NCI-H1694 (cell line): ENCODE measurements at places on chromosomes 7 and 10.

DNA sequence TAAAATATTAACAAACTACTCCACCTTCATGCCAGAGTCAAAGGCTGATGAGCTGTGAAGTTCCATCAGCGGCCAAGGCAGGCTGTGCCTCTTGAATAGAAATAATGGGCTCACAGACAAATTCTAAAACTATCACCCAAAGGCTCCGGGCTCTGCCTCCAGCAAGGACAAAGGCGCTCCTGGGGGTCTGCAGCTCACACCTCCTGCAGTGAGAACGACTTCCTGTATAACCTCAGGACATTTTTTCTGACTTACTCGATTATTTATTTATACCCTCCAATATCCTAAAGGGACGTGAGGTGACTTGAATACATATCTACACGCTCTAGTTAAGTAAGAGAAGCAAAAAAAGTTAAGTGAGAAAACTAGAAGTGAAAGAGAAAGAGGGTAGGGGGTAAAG, 500.7 kb downstream of the CCSER2 start:
- no peak for DNase-seq

DNA sequence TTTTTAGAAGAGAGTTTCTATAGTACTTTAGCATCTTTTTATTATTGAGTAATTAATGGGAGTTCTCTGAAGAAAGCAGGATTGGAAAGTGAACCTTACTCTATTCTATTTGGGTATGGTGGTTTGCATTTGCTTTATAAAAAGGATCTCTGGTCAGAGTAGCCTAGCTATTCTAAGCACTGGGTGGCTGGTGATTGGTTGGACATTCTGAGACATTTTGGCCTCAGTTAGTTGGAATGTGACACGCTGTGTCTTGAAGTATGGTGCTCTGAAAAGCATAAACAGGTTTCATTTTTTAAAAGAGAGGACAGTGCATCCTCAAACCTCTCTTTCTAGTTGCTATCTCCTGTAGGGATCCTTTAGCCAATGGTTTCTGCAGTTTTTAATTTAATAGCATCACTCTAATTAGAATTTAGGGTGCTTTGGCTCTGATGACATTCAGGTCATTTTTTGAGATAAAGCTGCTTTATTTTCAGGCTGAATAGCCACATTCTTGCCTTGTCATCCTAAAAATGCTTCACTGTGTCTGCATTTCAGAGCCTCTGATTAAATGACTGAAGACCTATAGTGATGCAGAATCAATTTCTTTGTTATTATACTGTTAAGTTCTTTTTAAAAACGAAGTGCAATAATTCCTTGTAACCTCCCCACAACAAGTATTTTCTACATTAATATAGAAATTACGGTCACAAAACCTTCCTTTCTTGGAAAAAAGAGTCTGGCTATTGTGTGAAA, 20.6 kb downstream of the TMEM178B start:
- no peak for DNase-seq

DNA sequence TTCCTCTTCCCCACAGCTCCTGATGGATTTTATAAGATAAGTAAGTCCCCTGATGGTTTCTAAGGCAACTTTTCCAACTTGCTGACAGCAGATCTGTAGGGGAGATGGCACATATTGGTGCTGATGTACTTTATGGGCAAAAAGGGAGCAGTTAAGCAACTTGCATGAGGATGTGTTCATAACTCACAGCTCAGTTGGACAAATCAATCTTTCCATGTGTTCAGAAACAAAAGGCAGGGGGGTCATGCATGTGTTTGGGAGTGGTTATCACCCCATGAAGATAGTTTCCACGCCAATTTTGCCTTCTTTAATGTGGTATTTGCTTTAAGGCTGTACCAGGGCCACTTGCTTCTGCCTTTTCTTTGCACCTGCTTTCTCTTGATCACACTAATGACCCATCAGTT, 6.1 kb downstream of the RBM20 start:
- DNase-seq: no peak

DNA sequence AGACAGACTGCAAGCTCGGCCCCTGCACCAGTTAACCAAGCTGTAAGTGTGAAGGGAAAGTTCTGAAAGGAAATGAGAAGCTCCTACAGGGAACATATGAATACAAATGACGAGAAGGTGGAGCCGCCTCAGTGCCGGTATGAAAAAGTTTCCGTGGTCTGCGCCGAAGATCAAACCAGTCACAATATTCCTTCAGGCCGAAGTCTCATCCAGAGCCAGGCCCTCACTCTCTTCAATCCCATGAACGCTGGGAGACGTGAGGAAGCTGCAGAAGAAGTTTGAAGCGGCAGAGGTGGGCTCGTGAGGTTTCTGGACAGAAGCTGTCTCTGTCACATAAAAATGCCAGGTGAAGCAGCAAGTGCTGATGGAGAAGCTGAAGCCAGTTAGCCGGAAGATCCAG, 71.9 kb downstream of the CFAP46 start:
- DNase-seq: no peak

DNA sequence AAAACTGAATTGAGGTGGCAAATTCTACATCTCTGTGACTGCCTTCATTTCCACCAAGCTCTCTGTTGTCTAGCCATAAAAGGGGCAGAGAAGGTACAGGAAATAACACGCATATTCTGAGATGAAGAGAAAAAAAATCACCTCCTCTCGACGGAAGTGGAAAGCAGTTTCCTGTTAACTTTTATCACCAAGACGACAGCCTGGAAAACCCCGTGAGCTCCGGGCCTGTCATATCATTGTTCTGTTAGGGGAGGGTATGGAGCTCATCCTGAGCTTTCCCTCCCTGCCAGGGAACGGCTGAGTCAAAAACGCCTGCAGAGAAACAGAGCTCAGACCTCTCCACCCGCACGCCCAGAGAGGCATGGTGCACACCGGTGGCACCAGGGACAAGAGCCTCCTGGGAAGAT, 200.3 kb downstream of the PRPF18 start:
- DNase-seq: no peak

DNA sequence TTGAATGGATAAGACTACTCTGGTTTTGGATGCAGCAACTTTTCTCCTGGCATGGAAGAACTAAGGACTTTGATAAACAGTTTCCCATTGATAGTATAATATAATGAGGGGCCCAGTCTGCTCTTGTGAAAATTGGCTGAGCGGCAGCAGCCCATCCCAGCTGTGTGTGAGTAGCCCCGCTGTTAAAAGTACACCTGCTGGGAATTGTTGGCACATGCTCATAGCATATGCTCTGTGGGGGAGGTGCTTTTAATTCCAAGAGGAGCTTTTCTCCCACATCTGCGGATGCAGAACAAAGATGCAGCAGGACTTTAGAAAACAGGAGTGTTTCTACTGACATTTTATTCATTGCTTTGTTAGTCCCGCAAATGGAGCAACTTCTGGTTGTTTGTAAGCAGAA, 19.0 kb downstream of the SRI start:
- DNase-seq: peak; percentile 87

GRCh38 chr10:20922033-20922432, 24.9 kb upstream of the NEBL start:
- no peak for DNase-seq
